Aortic smooth muscle cell (primary cell): ENCODE measurements at places on chromosomes 13 and 19. TPM values are rescaled to one million over a fixed set of nuclear protein-coding genes. Genes with fewer than 3 reads are reported as not detected.

Gene ALOX5AP
- total RNA-seq = not detected in 2 replicates

Gene SYNE4
- total RNA-seq = 0.25 TPM in 1 of 2 replicates, not detected in the other

Gene ZNF491
- total RNA-seq = 3.0 and 5.0 TPM in 2 replicates

Gene NXNL1
- total RNA-seq = not detected in 2 replicates

Gene ZNF439
- total RNA-seq = 6.7 and 7.4 TPM in 2 replicates

Gene JUND
- total RNA-seq = 85.7 and 119 TPM in 2 replicates

Gene IL17D
- 5.3 and 13.7 TPM in 2 replicates for total RNA-seq

Gene NLRP5
- not detected in 2 replicates for total RNA-seq
